ENCODE measurements at places on chromosomes 3 and 15. TPM values are rescaled to one million over a fixed set of nuclear protein-coding genes. Genes with fewer than 3 reads are reported as not detected.

Gene FGF12
- 1.4 TPM for total RNA-seq

Gene GXYLT2
- 0.09 TPM for total RNA-seq

Gene TMPRSS7
- total RNA-seq: not detected

Gene HCN4
- total RNA-seq: not detected

Gene TRH
- total RNA-seq: not detected

Gene TRANK1
- total RNA-seq: 6.1 TPM

Gene ADAMTS17
- total RNA-seq: 0.33 TPM

Gene CLSTN2
- total RNA-seq: under 0.01 TPM

Gene CCDC66
- 12.6 TPM for total RNA-seq

Gene CCNB2
- total RNA-seq: 6.8 TPM

Gene ACAN
- under 0.01 TPM for total RNA-seq

Gene IQCH
- 0.69 TPM for total RNA-seq

Gene ABI3BP
- total RNA-seq: 6.0 TPM

Gene MCTP2
- total RNA-seq: 3.1 TPM

Gene LPCAT4
- 3.3 TPM for total RNA-seq

Gene CD276
- total RNA-seq: 44.6 TPM

Gene FMN1
- total RNA-seq: 0.11 TPM

Gene NBEAL2
- 15.4 TPM for total RNA-seq

All from dermis lymphatic vessel endothelial cell (primary cell).